ENCODE measurements at places on chromosomes 2 and 18.

DNA sequence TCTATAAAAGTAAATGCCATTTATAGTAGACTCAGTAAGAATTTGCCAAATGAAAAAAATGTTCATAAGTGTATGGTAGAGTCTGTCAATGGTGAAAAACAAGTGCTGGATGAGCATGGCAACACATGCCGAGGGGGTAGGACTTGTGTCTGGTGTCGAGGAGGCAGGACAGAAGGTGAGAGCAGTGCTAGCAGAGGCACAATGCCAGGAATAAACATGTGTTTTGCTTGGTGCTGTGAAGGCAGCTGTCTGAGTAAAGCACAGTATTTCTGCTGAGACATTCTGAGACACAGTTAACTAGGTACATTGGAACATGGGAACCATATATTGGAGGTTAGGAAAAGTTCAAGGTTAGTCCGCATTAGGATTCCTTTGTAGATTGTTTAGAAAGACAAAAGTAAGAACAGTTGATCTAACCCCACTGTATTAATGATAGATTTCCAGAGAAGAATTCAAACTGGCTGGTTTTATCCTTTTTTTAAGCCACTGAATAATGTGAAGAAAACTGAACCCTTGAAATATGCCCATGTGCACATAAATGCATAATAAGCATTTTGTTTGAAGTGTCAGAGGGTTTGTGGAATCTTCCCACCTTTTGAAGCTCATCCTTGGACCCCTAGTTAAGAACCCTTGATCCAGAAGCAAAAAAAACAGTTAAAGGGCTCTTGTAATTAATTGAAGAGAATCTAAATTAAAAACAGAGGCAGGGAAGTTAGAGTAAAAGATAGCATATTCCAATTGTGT is 7.1 kb downstream of the RBM45 start:
- no peak for DNase-seq

DNA sequence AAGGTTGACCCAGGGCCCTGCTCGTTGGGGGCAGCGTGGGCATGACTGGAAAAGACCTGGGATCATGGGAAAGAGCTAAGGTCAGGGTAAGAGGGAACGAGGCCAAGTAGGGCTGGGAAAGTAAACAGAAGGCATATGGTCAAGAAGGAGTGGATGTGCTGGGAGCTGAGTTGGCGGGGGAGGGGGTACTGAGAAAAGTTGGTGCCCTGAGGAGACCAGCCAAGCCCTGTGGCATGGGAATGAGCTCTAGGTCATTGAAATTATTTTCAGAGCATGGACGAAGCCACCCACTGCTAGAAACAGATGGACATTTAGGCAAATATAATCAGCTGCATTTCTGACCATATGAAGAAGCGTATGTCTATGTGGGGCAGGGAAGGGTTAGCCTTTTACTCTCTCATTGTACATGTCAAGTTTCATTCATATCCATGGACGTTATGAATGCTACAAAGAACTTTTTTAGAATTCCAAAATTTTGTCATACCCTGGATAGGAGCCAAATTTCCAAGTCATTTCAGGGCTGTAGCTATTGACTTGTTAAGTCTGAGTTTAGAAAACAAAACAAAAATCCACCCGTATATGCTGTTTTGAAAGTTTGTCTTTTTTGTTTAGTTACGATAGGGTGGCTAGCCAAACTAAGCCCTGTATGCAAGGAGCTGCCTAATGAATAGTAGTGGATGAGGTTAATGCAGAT is 19.1 kb downstream of the MAPRE2 start:
- no peak for DNase-seq

- peak; percentile 25 for DNase-seq
These were observed 335.6 kb downstream of the EIPR1 start for GRCh38 chr2:3041841-3042600.

DNA sequence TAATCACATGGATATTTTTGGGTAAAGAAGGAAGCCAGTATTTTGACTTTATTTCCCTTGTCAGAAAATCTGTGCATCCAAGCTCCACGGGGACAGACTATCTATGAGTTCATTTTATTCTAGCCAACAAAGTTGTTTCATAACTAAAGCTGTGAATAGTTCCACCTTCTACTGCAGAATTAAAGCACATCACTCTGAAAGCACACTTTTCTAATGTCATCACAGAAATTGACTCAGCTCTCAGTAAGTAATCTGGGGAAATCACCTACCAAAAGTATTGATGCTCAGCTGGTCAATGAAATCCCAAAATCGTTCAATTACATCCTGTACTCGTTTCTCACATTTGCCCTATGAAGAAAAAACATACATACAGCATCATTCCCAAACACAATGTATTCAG is 19.1 kb downstream of the IAH1 start:
- no peak for DNase-seq

DNA sequence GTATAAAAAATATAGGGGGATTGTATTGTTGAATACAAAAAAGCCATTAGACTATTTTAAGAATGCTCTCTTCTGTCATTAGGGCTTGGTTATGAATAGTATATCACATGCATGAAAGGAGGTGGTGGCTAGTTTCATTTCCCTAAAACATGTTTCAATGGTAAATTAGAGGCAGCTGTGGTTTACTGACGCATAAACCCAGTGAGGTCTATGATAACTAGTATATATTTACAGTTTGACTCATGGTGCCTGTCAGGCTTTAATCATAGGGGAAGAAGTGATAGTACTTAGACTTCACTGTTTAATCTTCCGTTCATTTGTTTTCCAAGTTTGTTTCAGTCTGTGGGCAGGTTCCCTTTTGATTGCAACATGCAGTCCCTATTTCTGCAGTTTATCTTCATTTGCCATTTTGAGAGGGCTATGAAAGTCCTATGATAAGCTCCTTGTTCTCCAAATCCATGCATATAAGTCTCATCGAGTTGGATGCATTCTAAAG is 55.1 kb upstream of the MAP4K3 start:
- DNase-seq = peak; percentile 94

- peak; percentile 20 for DNase-seq
These were observed 154.1 kb upstream of the BOD1L2 start for GRCh38 chr18:56992777-56993176.

GRCh38 chr2:209942426-209942825 is 60.0 kb upstream of the RPE start:
- DNase-seq = no peak

DNA sequence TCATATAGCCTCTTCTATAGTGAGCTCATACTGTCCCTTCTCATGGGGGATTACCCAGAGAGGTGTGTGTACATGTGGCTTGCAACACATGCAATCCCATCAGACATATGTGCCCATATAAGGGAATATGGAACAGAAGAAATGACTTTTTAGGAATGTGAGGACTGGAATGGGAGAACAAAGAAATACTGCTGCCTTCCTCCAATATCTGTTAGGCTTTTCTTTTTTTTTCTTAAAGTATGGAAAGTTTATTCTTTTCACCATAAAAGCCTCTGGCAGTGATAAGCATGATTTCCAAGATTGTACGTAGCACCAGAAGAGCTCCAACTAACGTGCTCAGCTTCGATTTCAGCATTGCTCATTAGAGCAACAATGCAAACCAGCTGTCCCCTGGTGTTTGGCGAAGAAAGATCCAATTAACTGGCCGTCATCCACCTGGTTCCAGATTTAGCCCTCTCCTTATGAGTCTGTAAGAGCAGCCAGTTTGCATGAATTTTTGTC is 113.6 kb downstream of the ADCYAP1 start:
- DNase-seq = peak; percentile 38

DNA sequence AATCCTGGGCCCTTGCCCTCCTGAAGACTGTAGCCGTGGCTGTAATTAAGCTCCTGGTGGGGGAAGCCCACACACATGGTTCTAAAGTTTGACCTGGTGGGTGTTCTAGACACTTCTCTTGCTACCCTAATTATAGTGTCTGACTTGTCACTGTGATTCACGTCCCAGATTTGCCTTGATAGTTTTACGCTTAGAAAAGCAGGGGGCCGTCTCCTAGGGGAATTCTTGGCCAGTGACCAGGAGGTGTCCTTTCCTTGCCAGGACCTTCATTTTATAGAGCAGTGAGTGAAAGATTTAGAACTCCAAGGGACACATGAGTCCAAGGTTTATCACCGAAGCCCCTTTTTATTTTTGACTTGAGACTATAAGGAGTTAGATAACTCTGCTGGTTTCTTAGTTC is 9.0 kb downstream of the TMEM214 start:
- DNase-seq = peak; percentile 32

DNA sequence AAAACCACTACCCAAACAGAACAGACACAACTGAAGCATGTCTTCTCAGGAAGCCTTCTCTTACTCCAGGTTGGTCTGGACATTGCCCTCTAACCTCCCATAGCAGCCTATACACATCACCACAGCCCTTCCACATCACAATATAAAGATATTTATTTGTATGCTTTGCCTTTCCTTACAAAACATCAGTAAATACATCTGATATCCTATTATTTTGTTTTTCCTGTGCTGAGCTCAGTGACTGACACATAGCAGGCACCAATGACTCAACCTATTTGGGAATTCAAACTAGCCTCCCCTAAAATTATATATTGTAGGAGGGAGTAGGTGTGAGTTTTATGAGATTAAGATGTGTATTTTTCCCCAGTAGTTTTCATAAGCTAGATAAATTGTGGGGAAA is 28.8 kb downstream of the SLC40A1 start:
- no peak for DNase-seq

DNA sequence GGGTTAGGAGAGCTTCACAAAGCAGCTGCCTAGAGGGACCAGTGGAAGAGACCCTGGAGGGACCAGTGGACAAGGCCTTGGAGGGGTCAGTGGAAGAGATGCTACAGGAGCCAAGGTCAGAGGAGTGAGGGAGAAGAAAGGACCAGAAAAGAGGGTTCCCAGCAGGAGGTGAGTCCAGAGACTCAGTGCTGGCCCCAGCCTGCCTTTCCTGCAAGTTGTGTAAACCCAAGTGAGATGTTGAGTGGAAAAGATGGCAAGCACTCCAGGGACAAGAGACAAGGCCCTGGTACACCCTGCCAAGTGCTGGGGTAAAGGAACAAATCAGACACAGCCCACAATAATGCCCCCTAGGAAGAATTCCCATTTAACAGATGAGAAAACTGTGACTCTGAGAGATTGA is 94.4 kb downstream of the TTC32 start:
- DNase-seq = no peak

DNA sequence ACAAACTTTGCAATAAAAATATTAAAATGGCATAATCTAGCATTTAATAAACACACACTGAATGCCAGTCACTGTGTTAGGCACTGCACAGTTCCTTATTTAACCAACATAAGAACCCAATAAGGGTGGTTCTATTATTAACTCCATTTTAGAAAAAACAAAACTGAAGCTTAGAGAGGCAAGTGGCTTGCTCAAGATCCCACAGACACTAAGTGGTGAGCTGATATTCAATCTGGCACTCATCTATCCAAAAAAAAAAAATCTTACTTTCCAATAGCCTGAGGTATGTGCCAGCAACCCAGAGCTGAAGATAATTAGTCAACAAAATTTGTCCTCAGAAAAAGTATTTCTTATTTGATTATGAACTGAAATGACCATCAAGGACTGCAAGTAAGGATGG is 799 bp downstream of the CYTIP start:
- DNase-seq = no peak

GRCh38 chr2:230947908-230948365 is 22.9 kb upstream of the GPR55 start:
- no peak for DNase-seq

- no peak for DNase-seq
These were observed 172.2 kb downstream of the TMEM247 start for GRCh38 chr2:46651363-46652099.

DNA sequence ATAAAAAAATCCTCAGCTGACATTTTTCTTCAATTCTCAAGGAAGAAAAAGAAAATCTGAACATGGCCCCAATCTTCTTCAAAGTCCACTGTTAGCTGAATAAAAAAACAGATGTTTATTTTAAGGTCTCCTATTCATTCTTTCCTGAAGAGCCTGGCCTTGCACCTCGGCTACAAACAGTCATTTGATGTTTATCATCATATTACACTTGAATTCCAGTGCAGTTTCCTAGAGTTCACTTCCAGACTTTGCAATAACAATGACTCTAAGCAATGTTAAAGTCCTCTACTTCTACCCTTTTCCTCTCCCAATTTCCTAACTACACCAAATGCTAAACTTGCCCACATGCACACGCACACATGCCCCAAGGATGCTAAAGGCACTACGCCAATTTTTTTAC is 70.1 kb downstream of the NOL10 start:
- DNase-seq = peak; percentile 38

All from astrocyte of the spinal cord (primary cell).